Activated naive CD4-positive, alpha-beta T cell treated with anti-CD3 and anti-CD28 coated beads, Interleukin-2, amount 50 U/mL, for 72 hours (primary cell): ENCODE measurements at places on chromosomes 3 and 15.

- no peak for DNase-seq
These were observed 519.3 kb upstream of the CADM2 start for GRCh38 chr3:84439476-84439875.

DNA sequence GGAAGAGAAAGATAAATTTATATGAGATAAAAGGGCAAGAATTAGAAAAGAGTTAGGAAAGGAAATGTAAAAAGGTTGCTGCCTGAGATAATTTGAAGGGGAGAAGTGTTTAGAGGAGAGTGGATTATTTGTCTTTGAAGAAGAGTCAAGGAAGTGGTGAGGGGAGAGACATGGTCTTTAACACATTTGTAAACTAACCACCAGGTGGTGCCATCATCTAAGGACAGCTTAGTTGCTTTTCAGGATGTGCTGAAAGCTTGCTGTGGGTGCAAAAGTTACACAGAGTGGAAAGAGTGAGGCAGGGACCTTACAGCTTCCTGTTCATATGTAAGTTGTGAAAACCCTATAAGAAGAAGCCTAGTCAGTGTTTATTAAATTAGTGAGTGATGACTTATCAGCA lies 114.1 kb upstream of the DNAJC19 start:
- DNase-seq = no peak

- no peak for DNase-seq
These were observed 4.1 kb downstream of the ITGB5 start for GRCh38 chr3:124882816-124883747.

DNA sequence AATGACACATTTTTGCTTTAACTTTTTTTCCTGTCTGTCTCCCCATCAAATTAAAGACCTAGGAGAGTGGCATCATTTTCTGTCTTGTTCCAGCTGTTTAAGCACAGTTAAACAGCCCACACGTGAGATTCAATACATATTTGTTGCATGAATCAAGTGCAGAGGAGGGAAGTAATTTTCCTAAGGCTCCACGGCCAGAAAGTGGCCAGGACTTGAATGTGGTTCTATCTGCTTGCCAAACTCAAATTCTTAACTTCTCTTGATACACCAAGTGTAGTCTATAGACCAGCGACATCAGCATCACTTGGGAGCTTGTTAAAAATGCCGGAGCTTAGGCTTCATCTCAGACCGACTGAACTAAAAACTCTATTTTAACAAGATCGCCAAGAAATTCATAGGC lies 724.8 kb upstream of the CFAP20DC start:
- no peak for DNase-seq

DNA sequence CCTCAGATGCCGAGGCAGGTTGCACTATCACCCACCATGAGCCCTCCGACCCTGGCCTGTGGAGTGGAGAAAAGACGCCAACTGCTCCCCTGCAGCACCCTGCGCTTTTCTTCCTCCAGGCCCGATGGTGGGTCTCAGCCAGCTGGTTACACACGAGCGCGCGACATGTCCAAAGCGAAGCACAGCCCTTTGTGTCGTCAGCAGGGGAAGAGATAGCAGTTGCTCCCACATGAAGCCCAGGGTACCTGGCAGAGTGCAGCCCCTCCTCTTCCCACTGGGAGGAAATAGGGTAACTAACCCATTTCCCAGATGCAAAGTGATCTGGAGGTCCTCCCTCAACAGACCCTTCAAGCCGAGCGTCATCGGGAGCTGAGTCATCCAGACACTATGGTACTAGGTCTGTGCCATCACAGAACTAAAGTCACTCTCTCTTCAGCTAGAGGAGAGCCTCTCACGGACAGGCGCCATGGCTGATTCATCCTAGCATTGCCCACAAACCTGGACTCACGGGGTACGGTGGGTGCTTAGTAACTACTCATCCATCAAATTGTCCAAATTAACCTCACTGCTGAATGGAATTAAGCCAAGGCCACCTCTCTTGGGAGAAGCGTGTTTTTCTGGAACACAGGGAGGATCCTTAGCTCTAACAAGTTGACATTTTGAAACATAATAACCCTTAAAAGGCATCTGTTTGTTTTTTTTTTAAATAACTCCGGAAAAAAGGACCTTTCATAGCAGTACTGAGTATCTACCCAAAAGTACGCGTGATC lies 45.2 kb upstream of the BDH1 start:
- no peak for DNase-seq

- peak; percentile 48 for DNase-seq
These were observed 20.4 kb downstream of the BHLHE40 start for GRCh38 chr3:4999531-5000184.

- no peak for DNase-seq
These were observed 48.9 kb downstream of the STT3B start for GRCh38 chr3:31581660-31582059.

DNA sequence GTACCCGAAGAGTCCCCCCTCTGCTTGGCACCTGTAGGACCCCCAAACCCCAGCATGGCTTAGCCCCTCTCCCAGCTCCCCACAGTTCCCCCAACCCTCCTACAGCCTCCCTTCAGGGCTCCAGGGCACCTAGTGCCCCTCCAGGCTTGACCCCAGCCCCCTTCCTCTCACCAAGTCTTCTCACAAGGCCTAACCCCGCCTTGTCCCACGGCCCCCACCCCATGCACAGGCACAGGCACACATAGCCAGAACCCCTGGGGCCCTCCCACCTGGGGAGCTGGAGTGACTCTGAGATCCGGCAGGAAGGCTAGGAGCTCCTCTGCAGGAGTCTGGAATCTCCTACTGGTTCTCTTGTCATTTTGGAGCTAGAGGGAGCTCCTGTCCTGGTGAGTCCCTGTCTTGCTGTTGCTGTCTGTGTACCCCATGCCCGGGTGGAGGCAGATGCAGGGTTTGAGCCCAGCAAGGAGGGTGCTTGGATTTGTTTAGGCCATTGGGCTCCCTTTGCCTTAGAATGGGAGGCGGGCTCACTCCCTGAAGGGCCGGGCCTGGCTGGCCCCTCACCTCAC lies 39.6 kb downstream of the KLF13 start:
- DNase-seq = no peak

GRCh38 chr3:12875857-12876836 lies 34.8 kb upstream of the RPL32 start:
- DNase-seq = no peak

DNA sequence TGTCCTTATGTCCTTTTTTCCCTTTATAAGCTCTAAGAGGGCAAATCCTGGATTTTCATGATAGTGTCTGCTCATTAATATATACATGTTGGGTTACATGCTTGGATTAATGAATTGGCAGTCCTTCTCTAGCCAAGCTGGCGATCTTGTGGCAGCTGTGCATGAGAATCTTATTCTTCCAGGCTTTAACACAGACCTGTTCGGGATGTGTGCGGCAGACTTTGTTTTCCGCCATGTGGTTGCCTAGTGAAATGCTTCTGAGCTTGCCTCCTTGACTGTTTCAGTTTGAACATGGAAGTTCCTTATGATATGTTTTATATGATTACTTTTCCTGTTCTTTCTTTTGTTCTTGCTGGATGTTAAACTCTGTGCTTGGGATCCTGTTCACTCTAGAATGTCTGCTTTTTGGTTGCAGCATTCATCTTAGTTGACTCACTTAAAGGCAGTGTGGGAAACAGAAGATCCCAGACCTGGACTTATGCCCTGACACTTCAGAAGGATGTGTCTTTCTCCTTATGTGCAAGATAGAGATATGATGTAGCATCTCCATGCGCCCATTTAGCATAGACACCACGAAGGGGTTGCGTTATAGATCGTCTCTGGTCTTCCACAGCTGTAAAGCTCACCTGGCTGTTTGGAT lies 7.2 kb downstream of the CHCHD6 start:
- DNase-seq = no peak

GRCh38 chr3:30586806-30587486 lies 19.5 kb upstream of the TGFBR2 start:
- no peak for DNase-seq

DNA sequence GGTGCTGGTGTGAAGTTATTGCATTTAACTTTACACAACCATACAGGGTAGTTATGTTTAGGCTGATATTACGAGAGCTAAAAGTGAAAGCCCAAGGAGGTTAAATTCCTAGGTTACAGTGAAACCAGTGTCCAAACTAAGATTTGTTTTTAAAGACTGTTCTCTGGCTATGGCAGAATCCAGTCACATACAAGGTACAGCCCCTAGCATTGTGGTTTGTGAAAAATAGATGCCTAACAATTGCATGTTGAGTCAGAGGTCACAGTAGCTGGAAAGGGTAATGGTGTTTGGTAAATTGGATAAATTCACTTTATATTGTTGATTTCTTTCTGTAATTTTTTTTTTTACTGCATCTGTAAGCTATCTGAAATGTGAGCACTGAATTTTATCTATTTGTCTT lies 614.6 kb upstream of the TBL1XR1 start:
- DNase-seq = no peak

DNA sequence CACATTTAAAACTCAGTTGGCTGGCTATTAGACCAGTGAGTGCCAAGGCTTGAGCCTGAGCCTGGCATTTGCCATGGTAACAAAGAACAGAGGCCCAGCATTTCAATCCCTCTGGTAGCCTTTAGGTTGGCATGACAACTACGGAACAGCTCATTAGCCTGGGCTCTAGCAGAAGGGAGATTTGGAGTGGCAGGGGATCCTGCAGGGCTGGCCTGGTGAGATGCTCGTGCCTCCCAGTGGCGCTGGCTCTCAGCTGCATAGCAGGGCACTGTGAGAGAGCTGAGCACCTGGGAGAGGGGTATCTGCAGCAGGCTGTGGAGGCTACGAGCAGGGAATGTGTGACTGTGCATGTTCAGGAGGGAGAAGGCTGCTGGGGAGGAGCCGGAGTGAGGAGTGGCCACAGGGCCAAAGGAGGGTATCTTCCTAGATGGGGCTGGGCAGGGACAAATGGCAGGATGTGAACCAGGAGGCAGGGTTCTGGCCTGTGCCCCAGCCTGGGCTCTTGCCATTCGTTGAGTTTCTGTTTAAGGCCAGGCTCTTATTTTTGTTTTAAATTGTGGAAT lies 5.6 kb upstream of the ABTB1 start:
- DNase-seq = no peak

DNA sequence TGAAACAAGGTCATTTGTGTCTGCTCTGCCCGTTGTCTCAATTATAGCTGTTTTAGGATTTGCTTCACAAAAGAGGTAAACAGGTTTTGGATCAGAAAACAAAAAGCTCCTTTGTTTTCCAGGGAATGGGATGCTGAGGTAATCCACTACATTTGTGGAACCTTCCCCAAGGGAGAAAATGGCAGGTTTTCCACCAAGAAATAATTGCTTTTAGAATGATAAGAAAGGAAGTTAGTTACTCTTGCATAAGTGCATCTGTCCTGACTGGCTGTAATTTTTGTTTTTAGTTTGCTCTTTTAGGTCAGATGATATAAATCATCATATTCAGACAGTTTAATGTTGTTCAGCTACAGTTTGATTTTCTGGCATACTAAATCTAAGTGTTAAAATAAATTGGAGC lies 198.5 kb upstream of the COL8A1 start:
- no peak for DNase-seq

DNA sequence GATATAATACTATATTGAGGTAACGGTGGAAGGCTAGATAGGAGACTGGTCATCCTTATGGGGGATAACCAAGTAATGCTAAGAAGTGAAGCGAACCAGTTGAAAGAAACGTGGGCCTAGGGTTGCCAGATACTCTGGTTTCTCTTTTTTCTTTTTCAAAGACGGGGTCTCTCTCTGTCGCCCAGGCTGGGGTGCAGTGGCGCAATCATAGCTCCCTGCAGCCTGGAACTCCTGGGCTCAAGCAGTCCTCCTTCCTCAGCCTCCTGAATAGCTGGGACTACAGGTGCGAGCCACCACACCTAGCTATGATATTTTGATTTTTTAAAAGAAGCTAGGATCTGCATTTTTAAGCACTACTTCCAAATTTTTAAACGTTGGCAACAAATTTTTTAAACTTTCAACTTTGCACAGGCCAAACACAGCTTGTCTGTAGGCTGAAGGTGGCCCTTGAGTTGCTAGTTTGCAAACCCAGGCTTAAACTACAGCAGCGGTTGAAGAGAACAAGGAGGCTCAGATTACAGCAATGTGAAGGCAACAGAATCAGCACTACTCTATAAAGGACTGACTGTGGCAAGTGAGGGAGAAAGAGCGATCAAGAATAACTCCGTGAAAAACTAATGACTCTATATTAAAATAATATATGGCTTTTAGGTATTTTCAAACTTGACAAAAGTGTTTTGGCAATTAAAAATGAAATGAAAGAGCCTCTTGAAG lies 1.2 kb upstream of the RUBCN start:
- no peak for DNase-seq

- DNase-seq = peak; percentile 71
These were observed 83.9 kb downstream of the CHSY1 start for GRCh38 chr15:101167753-101168462.

DNA sequence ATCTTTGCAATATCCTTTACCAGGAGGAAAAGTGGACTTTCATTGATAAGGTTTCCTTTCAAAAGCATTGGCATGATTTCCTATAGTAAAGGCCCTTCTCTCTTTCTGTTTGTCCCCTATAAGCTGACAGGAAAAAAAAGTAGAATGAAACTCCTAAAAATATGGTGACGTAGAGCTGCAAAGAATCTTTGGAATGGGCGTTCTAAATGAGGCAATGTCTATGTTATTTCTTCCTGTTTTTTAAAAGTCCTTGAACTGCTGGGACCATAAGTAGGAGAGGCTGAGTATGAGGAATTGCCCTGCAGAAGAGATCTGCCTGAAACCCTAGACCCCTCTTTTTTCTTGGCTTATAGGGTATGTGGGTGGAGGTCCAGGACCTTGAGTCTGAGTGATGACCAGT lies 17.2 kb downstream of the ST3GAL6 start:
- no peak for DNase-seq

DNA sequence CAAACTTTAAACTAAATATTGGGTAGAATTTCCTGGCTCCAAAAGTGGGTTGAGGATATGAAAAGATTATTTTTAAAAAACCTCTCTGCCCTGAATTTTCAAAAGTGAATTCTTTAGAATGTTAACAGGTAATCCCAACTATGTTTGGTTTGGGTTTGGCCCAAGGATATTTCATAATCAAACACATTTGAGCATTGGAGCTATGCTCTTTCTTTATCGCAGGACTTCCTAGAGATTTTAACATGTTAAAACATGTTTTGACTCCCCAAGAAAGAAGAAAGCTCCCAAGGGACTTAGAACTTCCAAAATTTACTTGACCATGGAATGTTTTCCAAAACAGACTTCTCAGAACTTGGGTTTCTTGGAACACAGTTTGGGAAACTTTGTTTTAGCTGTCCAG lies 75.6 kb upstream of the SYNPR start:
- no peak for DNase-seq

- DNase-seq = no peak
These were observed 160.3 kb downstream of the MTHFS start for GRCh38 chr15:79736435-79737000.

DNA sequence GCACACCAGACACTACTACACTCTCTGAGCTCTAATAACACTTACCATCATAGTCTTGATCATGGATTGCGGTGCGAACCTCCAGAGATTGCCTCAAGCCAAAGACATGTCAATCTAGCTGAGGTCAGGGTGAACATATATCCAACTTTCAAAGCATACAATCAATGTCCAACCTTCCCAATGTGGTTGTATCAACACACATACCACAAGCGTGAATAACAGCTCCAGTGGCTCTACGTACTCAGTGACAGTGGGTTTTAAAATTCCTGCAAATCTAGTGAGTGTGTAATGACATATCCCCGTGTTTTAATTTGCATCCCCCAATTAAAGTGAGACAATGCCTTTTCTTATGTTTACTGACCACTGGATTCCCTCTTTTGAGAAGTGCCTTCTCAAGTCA lies 29.6 kb downstream of the SFMBT1 start:
- no peak for DNase-seq
